ENCODE measurements at places on chromosomes 3 and 15. TPM values are rescaled to one million over a fixed set of nuclear protein-coding genes. Genes with fewer than 3 reads are reported as not detected.

The NR1I2 gene
- total RNA-seq, result 0.26 TPM

GRCh38 chr3:66149269-66149668 lies 71.5 kb upstream of the SLC25A26 start:
- no peak for DNase-seq
- no peak overlapping the region for H3K4me3 ChIP-seq
- no peak overlapping the region for H3K27ac ChIP-seq
- H3K36me3 ChIP-seq, result no peaks in the 10 kb centered on the region
- H3K4me1 ChIP-seq, result no peaks in the 10 kb centered on the region

GRCh38 chr15:27853624-27854455 lies 245.3 kb downstream of the OCA2 start:
- no peak for DNase-seq
- no peaks in the 10 kb centered on the region for H3K36me3 ChIP-seq
- no peaks in the 10 kb centered on the region for H3K27me3 ChIP-seq
- no peak overlapping the region for H3K4me3 ChIP-seq
- no peak overlapping the region for H3K27ac ChIP-seq

The FEM1B gene
- total RNA-seq, result 45.1 TPM

DNA sequence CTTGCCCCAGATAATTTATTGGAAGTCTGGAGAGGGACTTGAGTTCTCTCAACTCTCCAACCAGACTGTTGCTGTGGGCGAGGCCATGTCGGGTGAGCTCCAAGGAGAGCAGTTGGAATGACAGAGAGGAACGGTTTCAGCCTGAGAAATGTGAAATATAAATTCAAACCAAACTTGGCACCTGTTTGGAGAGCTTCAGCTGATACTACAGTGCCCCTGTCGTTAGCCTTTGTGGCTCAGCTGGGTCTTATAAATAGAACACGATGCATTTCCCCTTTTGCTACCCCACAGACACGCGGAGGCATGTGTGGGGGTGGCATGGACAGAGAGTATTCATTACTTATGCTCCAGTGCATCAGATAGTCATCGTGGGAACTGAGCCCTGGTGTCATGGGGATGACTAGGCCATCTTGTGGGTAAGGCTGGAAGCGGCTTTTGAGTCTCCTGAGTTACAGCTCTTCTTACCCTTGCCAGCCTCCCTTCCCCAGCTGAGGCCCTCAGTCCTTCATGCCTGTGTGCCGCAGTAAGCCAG lies 15.6 kb downstream of the SMAD3 start:
- peaks cover 61% of the 10 kb centered on the region for H3K36me3 ChIP-seq
- no peak overlapping the region for H3K4me3 ChIP-seq
- H3K4me1 ChIP-seq, result peaks cover 91% of the 10 kb centered on the region
- peak; percentile 49 for DNase-seq
- peak overlapping the region; percentile 29 for H3K27ac ChIP-seq

Measured in activated CD8-positive, alpha-beta T cell treated with anti-CD3 and anti-CD28 coated beads, Interleukin-2, amount 10 ng/mL, durations not matched to agents 7 days and 5 days (primary cell).